ENCODE measurements at places on chromosomes 1 and 21.

GRCh38 chr1:88502886-88503285, 181.2 kb upstream of the PKN2 start:
- no peak for DNase-seq

- DNase-seq, result no peak
Observed at GRCh38 chr1:116748272-116748671, 6.0 kb upstream of the CD2 start.

GRCh38 chr1:206435445-206435844, 34.8 kb upstream of the IKBKE start:
- no peak for DNase-seq

DNA sequence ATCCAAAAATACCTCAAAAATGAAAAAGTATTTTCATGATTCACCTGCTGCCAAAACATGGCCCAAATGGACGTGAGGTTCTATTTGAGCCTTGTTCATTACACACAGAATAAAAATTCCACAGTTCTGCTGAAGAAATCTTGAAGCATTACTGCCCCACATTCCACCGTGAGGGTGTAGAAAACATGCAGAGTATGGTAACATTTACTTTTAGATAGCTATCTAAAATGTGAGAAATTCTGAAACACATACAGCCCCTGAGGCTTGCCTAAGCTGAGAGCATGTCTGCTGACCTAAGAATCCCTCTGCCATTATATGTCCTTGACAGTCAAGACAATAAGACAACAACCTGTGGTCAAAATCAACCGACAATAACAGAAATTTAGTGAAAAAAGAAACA, 186.5 kb downstream of the DSCAM start:
- DNase-seq, result no peak

DNA sequence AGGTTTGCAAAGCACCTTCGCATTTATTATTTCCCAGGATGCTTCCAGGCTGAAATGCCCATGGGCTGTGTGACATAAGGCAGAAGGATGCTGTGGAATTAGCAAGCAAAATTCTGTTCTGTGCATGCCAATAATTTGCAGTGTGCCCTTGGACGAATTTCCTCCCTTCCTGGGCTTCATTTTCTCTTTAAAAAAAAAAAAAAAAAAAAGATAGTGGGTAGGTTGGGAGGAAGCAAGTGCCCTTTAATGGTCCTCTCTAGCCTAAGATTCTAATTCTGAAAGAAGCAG, 2.5 kb upstream of the ID3 start:
- DNase-seq, result no peak

DNA sequence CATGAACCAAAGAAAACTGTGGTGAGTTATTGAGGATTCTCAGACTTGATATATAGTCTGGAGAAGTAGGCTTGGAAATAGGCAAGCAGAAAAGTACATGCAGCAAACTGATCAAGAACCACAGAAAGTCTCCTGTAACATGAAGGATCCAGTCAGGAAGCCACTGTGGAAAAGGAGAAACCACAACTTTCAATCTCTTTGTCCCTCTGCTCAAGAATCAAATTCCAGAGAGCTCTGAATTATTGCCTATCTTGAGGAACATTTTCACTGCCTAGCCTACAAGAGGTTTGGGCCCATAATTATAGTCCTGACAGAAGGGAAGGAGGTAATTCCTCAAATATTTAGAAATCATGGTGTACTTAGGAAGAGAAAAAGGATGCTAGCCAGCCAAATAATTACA, 43.0 kb upstream of the ADAMTS1 start:
- no peak for DNase-seq

- DNase-seq, result no peak
Observed at GRCh38 chr1:28974432-28974831, 60.1 kb downstream of the EPB41 start.

DNA sequence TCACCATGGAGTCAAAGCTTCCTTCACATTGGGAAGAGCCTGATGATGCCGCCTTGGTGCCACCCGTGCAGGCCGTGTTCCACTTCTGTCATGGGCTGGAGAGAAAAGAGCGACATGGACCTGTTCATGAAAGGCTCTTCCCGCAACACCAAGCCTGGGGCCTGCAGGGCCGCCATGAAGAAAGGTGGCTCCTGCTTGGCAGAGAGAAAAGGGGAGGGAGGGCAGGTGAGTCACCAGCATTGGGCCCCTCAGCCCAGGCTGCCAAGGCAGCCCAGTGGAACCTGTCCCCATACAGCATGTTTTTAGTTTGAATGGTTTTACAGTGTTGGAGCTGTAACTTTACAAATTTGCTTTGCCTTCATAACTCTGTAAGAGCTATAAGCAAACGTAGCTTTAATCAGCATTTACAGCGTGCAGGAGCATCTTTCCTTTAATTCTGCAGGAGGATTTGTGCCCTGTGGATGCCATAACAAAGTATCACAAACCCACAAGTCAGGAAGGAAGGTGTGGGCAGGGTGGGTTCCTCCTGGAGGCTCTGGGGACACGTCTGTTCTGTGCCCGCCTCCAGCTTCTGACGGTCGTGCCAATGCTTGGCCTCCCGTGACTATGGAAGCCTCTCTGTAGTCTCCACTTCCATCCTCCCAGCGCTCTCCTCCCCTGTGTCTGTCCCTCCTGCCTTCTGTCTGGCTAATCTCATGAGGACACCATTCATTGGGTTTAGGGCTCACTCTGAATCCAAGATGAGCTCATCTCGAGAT, 49.1 kb downstream of the RIPK4 start:
- DNase-seq, result no peak

DNA sequence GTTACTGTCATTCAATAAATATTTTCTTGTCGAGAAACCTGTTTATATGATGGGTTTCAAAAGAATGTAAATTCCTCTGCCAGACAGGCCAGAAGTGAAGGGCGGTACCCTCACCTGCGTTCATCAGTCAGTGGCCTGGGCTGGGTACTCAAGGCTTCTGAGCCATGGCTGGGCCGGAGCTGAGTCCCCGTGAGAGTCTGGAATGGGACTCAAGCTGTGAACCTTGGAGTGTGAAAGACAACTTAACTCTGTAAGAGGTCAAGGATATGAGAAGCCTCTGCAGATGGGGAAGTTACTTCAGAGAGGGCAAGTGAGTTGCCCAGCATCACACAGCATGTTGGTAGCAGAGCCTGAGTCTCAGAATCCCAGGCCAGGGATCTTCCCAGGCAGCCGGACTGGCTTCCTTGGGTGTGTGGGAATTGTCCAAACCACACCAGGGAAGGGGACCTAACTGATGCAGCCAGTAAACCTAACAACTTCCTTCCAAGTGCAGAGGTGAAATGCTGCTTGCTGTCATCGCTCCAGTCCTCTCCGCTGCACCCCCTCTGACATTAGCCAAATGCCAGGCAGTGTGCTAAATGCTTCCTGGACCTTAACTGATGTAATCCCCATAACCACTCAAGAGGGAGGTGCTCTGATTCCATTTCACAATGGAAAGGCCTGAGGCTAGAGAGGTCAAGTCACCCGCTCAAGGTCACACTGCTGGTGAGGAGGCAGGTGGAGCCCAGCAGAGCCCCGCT, 4.8 kb downstream of the DISP3 start:
- no peak for DNase-seq
